ENCODE measurements at places on chromosomes 12 and 14. TPM values are rescaled to one million over a fixed set of nuclear protein-coding genes. Genes with fewer than 3 reads are reported as not detected.

A2M gene
- not detected for polyA plus RNA-seq

ARHGAP9 gene
- polyA plus RNA-seq = 148 TPM

ASCL1 gene
- not detected for polyA plus RNA-seq

KRT79 gene
- polyA plus RNA-seq = not detected

POLR3B gene
- 6.4 TPM for polyA plus RNA-seq

KRT72 gene
- 0.93 TPM for polyA plus RNA-seq

RAP1B gene
- polyA plus RNA-seq = 1,847 TPM

- peak overlapping the region; percentile 76 for H3K4me3 ChIP-seq
- peak overlapping the region; percentile 7 for H3K27ac ChIP-seq
- peaks cover 6% of the 10 kb centered on the region for H3K27me3 ChIP-seq
- DNase-seq = peak; percentile 54
- H3K36me3 ChIP-seq = no peaks in the 10 kb centered on the region
These were observed 37.6 kb upstream of the BCL2L14 start for GRCh38 chr12:12032851-12033797.

- no peak overlapping the region for H3K27ac ChIP-seq
- H3K4me3 ChIP-seq = no peak overlapping the region
- H3K27me3 ChIP-seq = peaks cover 5% of the 10 kb centered on the region
- DNase-seq = no peak
- H3K36me3 ChIP-seq = no peaks in the 10 kb centered on the region
- no peaks in the 10 kb centered on the region for H3K4me1 ChIP-seq
These were observed 55.5 kb downstream of the CALM1 start for GRCh38 chr14:90452366-90452765.

DNA sequence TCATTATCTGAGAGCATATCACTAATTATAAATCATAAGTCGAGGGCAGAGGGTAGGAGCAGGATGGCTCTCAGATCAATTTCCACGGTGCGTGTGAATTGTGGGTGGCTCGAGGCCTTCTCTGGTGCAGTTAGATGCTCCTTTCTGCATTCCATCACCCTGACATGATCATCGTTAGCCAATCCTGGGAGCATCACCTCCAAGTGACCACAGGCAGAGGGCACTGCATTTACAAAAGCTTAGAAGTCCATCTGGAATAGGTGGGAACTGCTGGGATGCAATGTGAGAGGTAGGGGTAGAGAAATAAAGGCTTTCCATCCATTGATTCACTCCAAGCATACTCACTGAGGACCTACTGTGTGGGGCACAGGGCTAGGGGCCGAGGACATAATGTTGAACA is 538.2 kb upstream of the TBX3 start:
- H3K4me3 ChIP-seq = no peak overlapping the region
- no peak for DNase-seq
- H3K27ac ChIP-seq = no peak overlapping the region
- H3K4me1 ChIP-seq = no peaks in the 10 kb centered on the region

- H3K27me3 ChIP-seq = peaks cover 5% of the 10 kb centered on the region
- no peaks in the 10 kb centered on the region for H3K36me3 ChIP-seq
- H3K4me1 ChIP-seq = no peaks in the 10 kb centered on the region
- no peak for DNase-seq
These were observed 56.7 kb downstream of the FBRSL1 start for GRCh38 chr12:132546647-132547046.

DNA sequence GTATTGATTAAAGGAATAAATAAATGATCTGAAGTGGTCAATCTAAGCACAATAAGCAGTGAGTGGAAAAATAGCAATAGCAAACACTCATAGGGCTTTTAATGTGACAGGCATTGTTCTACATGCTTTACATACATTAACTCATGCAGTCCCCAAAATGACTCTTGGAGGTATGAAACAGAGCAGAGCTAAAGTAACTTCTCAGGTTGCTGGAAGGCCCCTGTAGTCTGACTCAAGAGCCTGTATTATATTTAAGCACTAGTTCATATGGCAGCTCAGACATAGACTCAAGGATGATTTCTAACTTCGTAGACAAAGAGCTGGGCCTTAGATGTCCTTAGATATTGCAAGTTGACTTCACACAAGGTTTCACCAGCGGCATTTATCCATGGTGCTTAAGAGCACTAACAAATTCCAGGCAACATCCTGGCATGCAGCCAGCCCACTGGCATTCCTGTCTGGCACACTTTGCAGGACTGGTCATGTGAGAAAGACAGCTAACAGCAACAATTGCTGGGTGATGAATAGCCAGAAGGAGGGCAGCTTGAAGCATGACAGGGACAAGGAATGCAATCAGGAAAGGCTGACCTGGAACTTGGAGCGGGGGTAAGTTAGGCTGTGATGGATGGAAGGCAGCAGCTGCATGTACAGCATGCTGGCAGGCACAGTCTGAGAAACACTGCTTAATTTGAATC is 22.9 kb upstream of the KTN1 start:
- no peak overlapping the region for H3K27ac ChIP-seq
- DNase-seq = no peak
- no peak overlapping the region for H3K4me3 ChIP-seq
- H3K27me3 ChIP-seq = peaks cover 7% of the 10 kb centered on the region
- H3K4me1 ChIP-seq = no peaks in the 10 kb centered on the region
- no peaks in the 10 kb centered on the region for H3K36me3 ChIP-seq

- no peaks in the 10 kb centered on the region for H3K27me3 ChIP-seq
- H3K4me1 ChIP-seq = no peaks in the 10 kb centered on the region
- no peak for DNase-seq
These were observed 808.7 kb downstream of the NRXN3 start for GRCh38 chr14:78978896-78979295.

DNA sequence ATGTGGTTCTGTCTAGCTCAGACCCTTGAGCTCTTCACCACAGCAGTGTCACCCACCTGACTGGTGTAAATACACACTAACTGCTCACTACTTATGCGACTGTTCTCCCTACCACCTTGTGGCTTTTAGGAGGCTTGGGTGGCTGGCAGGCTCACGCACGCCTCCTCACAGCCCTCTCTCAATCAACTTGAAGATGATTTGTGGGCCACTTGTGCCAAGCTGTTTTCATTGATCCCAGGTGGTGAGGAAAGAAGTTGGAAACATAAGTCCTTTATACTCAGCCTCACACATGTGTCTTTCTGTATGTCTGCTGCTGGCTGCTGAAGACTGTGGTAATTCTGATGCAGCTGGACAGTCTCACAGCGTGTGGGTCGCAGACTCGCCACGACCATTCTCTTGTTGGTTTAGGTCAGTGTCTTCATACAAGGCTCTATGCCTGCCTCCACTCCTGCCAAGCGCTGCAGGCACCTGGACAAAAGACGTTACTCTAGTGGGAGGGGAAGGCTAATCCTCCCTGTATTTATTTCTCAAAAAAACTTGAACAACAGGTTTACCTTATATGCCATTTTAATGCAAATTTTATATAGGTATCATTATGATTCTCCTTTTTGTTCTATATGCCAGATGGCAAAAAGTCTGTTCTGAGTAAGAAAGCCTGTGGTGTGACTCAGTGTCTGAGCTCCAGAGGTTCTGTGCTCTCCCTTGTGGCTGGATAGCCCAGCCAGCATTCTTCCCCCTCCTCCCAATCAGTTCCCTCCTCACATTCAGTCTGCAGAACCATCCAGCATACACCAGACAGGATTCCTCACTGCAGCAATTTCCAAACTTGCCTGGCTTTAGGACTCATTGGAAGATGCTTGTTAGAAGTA is 115.6 kb downstream of the DIP2B start:
- no peak overlapping the region for H3K4me3 ChIP-seq
- H3K4me1 ChIP-seq = peaks cover 66% of the 10 kb centered on the region
- H3K36me3 ChIP-seq = no peaks in the 10 kb centered on the region
- peak overlapping the region; percentile 38 for H3K27ac ChIP-seq
- H3K27me3 ChIP-seq = no peaks in the 10 kb centered on the region

DNA sequence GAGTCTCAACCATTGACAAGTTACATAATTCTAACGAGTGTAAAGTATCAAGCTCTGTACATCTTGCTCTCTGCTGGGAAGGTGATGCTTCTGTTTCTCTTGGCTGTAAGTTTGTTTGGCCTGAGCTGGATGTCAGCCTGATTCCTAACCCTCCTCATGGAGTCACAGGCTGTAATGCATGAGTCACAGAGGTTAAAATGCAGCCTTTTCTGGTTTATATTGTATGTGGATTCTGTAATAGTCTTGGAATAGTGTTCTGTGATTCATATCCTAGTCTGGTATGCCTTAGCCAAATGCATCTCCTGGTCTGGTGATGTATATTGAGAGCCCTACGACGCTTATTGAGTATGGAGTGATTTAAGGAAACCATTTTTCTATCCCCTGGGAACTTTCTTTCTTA is 104.5 kb upstream of the FRMD6 start:
- H3K4me3 ChIP-seq = no peak overlapping the region
- H3K27ac ChIP-seq = no peak overlapping the region
- no peaks in the 10 kb centered on the region for H3K4me1 ChIP-seq
- no peak for DNase-seq
- peaks cover 7% of the 10 kb centered on the region for H3K27me3 ChIP-seq

- no peaks in the 10 kb centered on the region for H3K36me3 ChIP-seq
- no peaks in the 10 kb centered on the region for H3K4me1 ChIP-seq
- DNase-seq = no peak
- no peaks in the 10 kb centered on the region for H3K27me3 ChIP-seq
- H3K4me3 ChIP-seq = no peak overlapping the region
- no peak overlapping the region for H3K27ac ChIP-seq
These were observed 40.2 kb downstream of the RASSF9 start for GRCh38 chr12:85796001-85796400.

DNA sequence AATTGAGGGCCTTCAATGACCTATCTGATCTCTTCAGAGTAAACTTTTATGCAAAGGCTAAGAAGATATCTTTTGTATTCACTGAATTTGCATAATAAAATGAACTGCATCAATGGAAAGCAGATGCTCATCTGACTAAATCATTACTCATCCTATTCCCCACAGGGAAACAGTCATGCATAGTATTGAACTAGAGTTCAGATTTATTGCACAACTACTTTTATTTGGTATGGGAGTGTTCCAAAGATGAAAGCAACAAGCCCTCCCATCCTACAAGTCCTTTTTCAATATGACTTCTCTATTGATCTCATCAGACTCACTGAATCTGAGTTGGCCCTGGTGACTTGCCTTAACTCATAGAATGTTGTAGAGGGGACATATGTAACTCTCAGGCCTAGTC is 159.8 kb downstream of the KITLG start:
- H3K36me3 ChIP-seq = no peaks in the 10 kb centered on the region
- no peaks in the 10 kb centered on the region for H3K4me1 ChIP-seq
- H3K27ac ChIP-seq = no peak overlapping the region
- DNase-seq = no peak
- no peaks in the 10 kb centered on the region for H3K27me3 ChIP-seq

GRCh38 chr14:37230551-37231194 is 32.9 kb downstream of the MIPOL1 start:
- no peaks in the 10 kb centered on the region for H3K4me1 ChIP-seq
- H3K4me3 ChIP-seq = no peak overlapping the region

GRCh38 chr12:81339071-81339470 is 261.2 kb downstream of the ACSS3 start:
- no peak overlapping the region for H3K27ac ChIP-seq
- no peaks in the 10 kb centered on the region for H3K4me1 ChIP-seq
- DNase-seq = no peak
- no peaks in the 10 kb centered on the region for H3K27me3 ChIP-seq
- no peaks in the 10 kb centered on the region for H3K36me3 ChIP-seq
- no peak overlapping the region for H3K4me3 ChIP-seq

- no peaks in the 10 kb centered on the region for H3K36me3 ChIP-seq
- no peak overlapping the region for H3K4me3 ChIP-seq
- H3K27me3 ChIP-seq = peaks cover 5% of the 10 kb centered on the region
These were observed 77.5 kb upstream of the CPSF6 start for GRCh38 chr12:69161829-69162228.

DNA sequence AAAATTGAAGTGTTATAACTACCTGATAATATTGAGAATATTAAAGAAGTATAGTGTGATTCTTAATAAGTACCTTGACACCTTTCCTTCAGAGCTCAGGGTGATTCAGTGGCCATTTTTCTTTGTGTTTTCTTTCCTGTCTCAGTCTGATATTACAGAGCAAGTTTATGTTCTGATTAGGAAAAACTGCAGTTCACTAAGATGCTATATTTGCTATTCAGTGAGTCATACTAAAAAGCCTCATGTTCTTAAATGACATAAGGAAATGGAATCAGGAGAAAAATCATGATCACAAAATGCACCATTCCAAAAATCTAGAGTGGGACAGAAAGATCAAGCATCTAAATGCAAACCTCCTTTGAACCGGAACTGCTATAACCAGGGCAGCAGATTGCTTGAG is 390.6 kb upstream of the ATP2B1 start:
- no peak overlapping the region for H3K27ac ChIP-seq
- peaks cover 3% of the 10 kb centered on the region for H3K27me3 ChIP-seq
- H3K4me3 ChIP-seq = no peak overlapping the region
- no peak for DNase-seq
- H3K4me1 ChIP-seq = peaks cover 10% of the 10 kb centered on the region

DNA sequence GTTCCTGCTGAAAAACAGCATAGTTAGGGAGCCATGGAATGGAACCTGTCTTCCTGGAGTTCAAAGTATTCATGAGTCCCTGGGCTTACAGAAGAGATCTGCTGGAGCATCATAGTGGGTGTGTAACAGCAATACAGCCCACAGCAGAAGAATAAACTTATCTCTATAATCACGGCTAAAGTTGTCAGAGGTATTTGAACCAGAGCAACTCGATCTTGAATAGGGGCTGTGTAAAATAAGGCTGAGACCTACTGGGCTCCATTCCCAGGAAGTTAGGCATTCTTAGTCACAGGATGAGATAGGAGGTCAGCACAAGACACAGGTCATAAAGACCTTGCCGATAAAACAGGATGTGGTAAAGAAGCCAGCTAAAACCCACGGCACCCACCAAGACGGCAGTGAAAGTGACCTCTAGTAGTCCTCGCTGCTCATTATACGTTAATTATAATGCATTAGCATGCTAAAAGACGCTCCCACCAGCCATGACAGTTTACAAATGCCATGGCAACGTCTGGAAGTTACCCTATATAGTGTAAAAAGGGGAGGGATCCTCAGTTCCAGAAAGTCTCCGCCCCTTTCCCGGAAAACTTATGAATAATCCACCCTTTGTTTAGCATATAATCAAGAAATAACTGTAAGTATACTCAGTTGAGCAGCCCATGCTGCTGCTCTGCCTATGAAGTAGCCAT is 223.4 kb downstream of the PCNX1 start:
- H3K36me3 ChIP-seq = no peaks in the 10 kb centered on the region
- DNase-seq = peak; percentile 49
- H3K4me1 ChIP-seq = peaks cover 13% of the 10 kb centered on the region

- H3K36me3 ChIP-seq = peaks cover 4% of the 10 kb centered on the region
- H3K4me3 ChIP-seq = no peak overlapping the region
- no peaks in the 10 kb centered on the region for H3K27me3 ChIP-seq
- no peak overlapping the region for H3K27ac ChIP-seq
- peaks cover 10% of the 10 kb centered on the region for H3K4me1 ChIP-seq
These were observed 9.2 kb upstream of the RAD52 start for GRCh38 chr12:958588-959123.

GRCh38 chr12:132289356-132290202 is 39.8 kb downstream of the GALNT9 start:
- peak overlapping the region; percentile 8 for H3K4me3 ChIP-seq
- peaks cover 4% of the 10 kb centered on the region for H3K27me3 ChIP-seq
- DNase-seq = no peak

- no peaks in the 10 kb centered on the region for H3K36me3 ChIP-seq
- no peak overlapping the region for H3K4me3 ChIP-seq
- DNase-seq = no peak
These were observed 515 bp upstream of the ABCC9 start for GRCh38 chr12:21941506-21942376.

Data from immature natural killer cell (primary cell).